ENCODE measurements at places on chromosomes 11 and 22.

GRCh38 chr11:27312110-27312509, 50.9 kb downstream of the CCDC34 start:
- DNase-seq, result no peak

- no peak for DNase-seq
These were observed 9.8 kb downstream of the POU2AF3 start for GRCh38 chr11:111308140-111308539.

DNA sequence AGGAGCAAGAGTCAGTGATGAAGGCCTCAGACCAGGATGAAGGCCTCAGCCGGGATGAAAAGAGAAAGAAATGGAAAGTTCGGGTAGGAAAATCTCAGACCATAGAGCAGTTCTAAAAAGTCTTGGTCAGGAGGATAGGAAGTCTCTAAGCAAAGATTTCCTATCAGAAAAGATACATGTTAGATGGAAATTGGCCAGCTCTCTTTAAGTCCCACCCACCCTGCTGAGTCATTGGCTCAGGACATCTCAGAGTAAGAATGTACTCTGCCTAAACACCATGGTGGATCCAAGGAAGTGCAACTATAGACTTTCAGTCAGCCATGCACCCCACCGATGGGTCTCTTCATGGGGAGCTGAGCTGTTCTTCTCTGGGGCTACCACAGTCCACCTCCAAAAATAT, 4.4 kb downstream of the OR8B3 start:
- no peak for DNase-seq

DNA sequence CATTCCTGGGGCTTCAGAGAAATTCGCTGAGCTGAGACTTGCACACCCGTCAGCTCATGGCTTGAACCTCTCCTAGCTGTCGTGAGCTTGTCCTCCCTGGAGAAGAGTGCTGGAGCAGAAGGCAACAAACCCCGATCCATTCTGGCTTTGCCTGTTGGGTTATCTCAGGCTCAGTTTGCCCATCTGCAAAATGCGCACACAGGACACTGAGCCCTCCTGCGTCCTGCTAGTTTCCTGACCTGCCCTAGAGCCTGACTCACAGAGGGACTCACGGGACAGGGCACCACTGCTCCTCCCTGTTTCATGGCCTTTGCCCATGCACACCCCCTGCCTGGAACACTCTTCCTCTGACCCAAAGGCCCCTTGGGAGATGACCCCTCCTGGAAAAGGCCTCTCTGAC, 365.0 kb downstream of the MN1 start:
- no peak for DNase-seq

DNA sequence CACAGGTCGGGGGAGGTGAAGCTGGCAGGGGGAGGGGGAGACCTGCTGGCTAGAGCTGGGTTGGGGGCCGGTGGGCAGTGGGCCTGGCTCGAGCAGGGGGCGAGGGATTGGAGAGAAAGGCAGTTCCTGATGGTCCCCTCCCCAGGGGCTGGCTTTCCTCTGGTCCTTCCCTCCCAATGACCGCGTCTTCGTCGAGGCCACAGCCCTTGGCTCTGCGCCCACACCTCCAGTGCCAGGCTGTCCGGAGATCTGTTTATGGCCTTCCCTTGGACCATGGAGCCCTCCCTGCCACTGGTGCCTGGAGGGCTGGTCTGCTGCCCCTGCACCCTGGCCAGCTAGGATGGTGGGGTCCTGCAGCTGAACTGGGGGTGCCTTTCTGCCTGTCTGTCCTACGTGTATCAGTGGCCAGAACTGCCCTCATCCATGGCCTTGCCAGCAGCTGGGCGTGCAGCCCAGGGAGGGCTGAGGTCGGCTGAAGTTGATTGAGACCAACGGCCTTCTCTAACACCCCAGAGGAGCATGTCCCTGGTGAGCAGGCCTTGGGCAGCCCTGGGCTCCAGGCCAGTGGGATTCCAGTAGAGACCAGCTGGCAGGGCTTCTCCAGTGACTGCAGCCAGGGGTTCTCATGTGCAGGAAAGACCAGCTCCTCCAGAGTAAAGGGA, 12.3 kb downstream of the TANGO2 start:
- peak; percentile 76 for DNase-seq

DNA sequence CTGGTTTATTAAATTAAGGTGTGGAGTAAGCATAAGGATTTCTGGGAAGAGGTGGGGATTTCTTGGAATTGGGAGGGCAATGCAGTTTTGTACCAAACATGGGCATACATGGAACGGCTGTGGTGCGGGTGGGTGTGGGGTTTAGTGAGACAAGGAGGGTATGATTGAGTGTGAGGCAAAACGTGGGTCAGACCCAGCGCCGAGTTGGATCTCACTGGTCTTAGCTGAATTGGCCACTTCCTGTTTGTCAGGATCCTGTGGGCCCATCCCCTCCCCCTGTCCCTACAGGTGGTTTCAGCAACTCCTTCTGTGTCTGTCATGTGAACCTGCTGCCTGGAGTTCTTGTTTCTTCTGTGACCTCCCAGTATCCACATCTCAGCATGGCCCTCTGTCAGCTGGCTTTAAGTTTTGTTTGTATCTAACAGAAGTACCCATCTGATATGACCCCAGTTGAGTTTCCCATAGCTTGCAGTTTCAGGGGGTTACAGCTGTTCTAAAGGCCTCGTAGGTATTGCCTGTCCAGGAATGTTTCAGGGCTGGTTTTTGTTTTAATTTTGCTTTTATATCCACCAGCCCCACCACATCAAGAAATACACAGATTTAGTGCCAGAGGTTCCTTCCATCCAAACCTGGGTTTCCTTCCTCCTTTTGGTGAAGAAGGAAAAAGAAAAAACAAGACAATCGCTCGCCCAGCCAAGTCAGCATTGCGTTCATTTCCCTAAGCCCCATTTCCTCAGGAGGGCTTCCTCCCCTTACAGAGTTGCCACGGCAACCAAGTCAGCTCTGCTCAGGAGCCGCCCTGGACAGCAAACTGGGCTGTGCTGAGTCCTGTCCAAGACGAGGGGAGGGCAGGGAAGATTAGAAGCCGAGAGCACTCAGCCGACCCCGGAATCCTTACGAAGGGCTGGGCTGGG, 6.0 kb downstream of the APOL1 start:
- DNase-seq, result peak; percentile 66
